ENCODE measurements at places on chromosomes 4 and X.

- no peak for DNase-seq
Measured at GRCh38 chr4:100257567-100257966, 67.3 kb upstream of the DDIT4L start.

DNA sequence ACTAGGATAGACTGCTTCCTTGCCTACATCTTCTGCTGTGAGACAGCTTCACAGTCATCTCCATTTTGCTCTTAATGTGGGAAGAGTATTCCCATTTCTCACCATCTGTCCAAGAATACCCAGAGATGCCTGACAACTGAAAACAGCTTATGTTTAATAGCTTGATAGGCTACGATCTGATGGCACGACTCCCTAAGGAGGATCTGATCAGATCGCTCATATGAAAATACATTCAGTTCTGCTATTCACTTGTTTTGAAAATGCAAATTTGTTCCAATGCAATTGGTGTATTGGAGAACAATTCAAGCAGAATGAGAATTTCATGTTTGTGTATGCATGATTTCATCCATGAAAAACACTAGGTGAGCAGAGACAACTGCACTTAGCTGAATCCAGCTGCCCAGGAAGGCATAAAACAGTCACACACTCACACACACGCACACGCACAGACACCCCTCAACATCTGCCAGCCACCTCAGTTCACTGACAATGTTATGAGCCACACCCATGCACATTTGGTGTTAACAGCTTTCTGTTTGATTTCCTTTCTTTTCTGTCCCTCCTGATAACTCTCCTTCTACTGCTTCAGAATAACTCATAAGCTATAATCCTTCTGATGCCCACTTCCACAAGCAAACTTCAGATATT is 29.6 kb downstream of the TRIML1 start:
- no peak for DNase-seq

- DNase-seq = no peak
Measured at GRCh38 chr4:23660865-23661264, 229.0 kb downstream of the PPARGC1A start.

- peak; percentile 39 for DNase-seq
Measured at GRCh38 chrX:40468033-40468846, 112.5 kb upstream of the ATP6AP2 start.

GRCh38 chrX:12319003-12319519 is 180.8 kb downstream of the FRMPD4 start:
- DNase-seq = no peak

DNA sequence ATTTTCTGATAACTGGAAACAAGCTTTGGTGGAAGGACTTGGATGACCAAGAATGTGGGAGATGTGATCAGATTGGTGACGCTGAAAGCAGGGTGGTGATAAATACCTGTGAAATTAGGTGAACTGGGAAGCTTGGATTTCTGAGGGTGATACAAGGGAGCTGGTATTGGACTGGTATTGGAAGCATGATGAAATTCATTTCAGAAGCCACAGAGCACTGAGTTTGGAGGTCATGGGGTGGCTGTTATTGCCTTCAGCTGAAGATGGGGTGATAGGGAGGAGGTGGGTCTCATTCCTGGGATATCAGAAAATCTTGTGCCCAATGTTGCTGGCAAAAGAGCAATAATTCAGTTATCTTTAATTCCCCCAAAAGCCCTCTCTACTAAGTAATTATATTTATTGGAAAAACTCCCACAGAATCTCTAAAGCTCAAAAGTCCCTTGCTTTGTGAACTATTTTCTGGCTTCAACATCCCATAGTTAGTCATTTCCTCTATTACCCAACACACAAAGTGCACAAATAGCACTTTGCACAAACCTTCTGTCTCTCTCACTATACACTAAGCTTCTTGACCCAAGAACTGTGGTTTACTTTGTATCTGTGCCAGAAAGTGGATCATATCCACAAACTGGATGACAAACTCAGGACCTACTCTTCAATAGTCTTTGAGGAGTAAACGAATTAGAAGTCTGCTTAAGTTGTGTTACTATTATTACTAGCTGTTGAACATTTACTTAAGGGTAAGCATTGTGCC is 23.1 kb upstream of the CAMK2D start:
- DNase-seq = peak; percentile 97

GRCh38 chrX:33987458-33987857 is 144.7 kb downstream of the FAM47A start:
- no peak for DNase-seq

- no peak for DNase-seq
Measured at GRCh38 chr4:70754470-70754869, 32.7 kb downstream of the RUFY3 start.

DNA sequence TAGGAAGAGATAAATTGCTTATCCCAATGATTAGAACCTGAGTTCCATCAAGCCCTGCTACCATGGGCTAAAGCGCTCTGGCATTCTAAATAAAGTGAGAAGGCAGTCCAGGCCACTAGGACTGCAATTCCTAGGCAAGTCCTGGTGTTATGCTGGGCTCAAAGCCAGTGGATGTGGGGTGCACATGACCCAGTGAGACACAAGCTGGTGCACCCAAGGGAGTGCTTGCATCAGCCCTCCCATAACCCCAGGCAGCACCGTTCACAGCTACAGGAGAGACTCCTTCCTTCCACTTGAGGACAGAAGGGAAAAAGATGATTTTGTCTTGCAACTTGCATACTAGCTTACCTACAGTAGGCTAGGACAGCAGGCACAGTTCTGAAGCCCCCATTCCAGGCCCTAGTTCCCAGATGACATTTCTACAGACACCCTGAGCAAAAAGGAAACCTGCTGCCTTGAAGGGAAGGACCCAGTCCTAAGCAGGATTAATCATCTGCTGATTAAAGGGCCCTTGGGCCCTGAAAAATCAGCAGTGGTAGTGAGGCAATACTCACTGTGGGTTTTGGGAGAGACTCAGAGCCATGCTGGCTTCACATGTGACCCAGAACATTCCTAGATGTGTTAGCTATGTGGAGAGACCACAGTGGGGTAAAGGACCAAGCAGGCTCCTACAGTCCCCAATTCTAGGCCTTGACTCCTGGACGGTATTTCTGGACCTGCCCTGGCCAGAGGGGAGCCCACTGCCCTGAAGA is 77.8 kb downstream of the KLHL13 start:
- no peak for DNase-seq

- DNase-seq = no peak
Measured at GRCh38 chr4:139682741-139683151, 17.1 kb downstream of the MGST2 start.

- no peak for DNase-seq
Measured at GRCh38 chr4:15010038-15010585, 7.8 kb downstream of the CPEB2 start.

- peak; percentile 3 for DNase-seq
Measured at GRCh38 chrX:14630733-14631132, 101.4 kb downstream of the GLRA2 start.

DNA sequence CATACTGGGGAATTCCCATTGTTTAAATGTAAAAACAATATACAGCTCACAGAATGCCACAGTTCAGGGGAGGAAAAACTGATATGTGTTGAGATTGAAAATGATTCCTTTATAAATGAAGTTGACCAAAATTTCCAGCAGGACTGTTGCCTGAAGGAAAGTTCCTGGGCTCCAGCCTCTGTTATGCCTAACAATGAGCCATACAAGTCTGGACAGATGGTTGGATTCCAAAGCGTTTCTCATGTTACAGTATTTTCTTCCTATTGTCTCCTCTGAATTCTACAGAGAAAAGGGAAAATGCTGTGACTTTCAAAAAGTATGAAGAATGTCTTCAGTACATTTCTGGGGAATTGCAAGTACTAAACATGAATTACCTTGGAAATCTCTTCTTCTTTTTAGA is 73.3 kb downstream of the ALPK1 start:
- no peak for DNase-seq

DNA sequence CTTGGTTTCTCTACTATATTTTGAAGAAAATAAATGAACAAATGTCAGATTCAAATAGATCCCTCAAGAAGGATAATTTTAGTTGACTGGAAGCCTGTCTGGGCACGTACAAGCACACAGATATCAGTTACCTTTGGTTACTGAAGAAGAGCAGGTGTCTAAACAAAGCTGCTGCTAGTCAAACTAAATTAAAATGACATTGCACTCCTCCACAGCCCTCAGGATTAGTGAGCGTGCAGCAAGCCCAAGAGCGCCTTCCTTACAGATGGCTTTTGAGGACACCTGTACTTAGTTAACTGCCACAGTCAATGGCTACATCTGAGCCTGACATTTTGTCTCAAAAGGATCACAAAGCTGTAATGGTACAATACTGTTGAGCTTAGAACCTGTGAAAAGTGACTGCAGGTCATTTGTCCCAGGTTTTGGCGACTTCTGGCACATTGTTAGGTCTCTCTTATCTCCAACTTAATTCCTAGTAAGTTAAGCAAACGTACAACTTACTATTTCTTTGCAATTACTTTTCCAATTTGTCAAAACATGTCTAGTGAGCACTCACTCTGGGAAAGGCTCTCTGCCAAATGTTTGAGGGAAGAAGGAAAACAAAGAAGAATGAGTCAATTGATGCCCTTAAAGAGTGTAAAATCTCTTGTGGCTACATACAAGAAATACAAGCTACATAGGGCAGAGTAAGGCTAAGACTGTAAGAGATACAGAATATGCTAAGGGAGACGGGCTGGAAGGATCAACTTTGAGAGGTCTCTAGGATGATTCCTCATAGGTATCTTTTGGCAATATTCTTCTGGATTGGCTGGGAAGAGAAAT is 25.6 kb upstream of the DAPP1 start:
- peak; percentile 6 for DNase-seq

DNA sequence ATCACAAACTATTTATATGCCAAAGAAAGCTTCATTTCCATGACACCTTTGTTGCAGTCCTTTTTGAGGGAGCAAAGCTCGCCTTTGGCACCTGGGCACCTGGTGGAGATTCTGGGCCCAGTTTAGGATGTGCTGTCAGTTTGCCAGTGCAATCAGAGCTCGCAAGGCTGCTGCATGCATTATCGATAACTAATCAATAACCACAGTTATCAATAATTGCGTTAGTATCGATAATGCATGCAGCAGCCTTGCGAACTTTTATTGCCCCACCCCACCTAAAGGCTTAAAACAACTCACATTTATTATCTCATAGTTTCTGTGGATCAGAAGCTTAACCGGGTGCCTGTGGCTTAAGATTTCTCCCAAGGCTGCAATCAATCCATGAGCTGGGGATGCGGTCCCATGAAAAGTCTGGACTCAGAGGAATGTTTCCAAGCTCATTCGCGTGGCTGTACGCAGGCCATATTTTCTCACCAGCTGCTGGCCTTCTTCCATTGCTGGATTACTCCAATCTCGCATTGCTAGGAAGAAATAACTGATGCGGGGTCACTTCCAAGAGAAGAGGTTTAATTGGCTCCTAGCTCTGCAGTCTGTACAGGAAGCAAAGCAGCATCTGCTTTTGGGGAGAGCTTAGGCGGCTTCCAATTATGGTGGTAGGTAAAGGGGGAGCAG is 6.2 kb upstream of the AFAP1 start:
- no peak for DNase-seq

DNA sequence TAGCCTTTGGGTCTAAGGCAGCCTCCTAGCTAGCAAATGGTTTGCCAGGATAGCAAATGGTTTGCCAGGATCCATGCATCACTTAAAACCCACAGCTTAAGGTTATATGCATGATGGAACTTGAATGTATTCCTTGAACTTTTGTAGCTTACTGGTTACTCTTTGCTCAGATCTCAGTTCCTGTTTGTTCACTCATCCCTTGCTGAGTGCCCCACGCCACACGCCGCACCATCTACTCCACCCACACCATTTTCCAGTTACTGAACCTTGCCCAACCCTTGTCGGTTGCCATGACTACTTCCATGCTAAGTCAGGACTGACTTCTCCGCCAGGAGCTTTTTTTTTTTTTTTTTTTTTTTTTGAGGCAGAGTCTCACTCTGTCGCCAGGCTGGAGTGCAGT is 29.5 kb upstream of the XIAP start:
- DNase-seq = no peak

DNA sequence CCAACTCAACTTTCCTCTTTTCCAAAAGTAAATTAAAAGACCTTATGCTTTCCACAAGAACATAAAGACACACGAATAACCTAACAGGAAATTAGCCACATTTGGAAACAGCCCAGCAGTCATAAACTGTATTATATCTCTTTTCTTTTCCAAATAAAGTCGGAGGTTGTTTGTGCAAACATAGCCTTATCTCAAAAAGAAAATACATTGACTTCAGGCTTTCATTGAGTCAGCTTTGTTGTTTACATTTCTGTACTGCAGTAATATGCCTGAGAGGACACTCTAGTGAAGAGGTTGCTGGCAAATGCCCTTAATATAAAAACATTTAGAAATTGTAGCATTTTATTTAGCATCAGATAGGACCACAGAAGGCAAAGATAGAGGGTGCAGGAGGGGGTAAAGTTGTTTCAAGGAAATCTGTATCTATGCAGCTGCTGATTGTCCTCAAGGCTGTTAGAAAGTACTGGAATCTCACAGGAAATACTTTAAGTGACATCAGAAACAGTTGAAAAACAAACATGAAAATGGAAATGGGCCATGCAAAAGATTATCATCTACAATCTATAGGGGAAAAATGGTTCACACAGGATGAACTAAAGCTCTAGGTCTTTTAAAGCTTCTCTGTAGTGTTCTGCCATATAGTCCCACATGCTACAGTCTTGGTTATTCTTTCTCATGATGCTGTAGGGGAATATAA is 14.5 kb downstream of the LNX1 start:
- DNase-seq = peak; percentile 82

GRCh38 chr4:116829187-116829586 is 256.2 kb downstream of the TRAM1L1 start:
- DNase-seq = no peak

DNA sequence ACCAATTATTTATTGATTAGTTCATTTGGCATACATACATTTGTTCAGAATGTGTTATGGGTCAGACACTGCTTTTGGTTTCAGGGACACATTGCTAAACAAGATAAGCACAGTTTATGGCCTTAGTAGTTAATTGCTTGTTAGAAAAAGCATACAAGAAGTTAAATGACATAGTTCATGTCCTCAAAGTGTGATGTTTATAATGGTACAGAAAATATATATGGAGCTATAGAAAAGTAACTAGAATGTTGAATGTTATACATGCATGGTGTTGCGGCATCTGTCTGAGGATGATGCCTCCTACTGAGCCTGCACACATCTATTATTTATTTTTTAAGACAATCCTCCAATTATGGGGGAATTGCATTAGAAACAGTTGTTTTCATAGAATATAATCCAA is 1476.3 kb upstream of the PCDH7 start:
- no peak for DNase-seq

GRCh38 chrX:102627640-102628039 is 23.6 kb upstream of the GPRASP1 start:
- DNase-seq = no peak

DNA sequence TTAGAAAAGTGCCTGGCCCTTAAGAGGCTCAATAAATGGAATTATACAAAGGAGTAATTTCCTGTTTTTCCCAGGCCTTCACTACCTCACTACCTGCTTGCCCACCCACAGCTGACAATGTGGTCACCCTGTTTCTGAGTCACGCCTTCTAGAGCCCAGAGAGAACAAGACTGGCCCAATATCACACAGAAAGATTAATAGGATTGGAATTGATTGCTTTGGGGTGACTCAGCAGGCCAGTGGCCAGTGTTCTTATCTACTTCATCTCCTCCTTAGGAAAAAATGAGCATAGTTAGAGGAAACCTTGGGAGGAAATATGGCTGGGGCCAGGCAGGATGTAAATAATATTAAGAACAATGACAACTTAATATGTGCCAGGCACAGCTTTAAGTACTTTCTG is 4.5 kb upstream of the FGF16 start:
- DNase-seq = peak; percentile 90

GRCh38 chrX:41594634-41595033 is 94.1 kb upstream of the GPR34 start:
- no peak for DNase-seq
